Germinal center (tissue), 1 donor: ENCODE measurements at places on chromosomes 11 and 22.
A peak's percentile ranks its signal among the peaks of the same experiment; 100 is the strongest.

DNA sequence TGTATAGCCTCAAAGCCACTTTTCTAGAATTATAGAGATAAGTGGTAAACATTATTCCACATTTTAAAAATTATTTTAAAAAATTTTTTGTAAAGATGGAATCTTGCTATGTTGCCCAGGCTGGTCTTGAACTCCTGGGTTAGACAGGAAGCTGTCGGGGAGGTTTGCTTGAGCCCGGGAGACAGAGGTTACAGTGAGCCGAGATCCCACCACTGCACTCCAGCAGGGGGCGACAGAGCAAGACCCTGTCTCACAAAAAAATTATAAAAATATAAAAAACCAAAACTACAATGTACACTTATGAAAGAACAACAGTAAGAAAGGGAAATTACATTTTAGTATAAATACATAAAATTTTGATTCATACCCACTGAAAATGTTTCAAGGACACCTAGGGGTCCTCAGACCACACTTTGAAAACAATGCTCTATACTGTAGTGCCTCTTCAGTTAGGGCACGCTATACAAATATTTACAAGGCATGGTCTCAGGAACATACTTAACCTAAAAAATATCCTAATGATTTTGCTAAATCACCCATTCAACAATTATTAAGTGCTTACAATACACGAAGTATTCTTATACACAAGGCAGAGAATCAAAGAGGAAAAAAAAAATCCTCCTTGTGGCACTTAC lies 111.2 kb downstream of the MRTFA start:
- DNase-seq, result no peak

DNA sequence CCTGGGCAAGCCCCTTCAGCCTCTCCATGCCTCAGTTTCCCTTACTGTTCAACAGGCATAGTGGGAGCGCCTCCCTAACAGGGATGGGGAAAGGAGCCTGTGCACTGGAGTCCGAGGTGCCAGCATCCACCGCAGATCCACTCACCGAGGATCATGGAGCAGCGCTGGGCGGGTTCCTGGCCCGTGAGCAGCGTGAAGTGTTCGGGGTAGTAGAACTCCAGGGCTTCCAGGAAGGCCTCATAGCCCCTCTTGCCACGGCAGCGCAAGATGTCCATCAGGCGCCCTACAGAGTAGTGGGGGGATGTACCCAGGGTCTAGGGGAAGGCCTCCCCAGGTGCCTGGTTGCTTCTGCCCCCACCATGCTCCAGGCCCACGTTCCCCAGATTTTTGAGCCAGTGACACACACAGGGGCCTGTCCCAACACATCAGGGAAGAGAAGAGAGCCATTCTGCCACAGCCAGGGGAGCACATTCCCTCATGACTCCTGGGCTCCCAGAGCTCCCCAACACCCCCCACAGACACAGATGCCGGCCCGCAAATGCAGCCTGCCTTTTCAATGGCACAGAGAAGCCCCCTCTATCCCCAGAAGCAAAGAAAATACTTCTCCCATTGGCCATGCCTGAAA lies 1.3 kb downstream of the CARD10 start:
- no peak for DNase-seq

DNA sequence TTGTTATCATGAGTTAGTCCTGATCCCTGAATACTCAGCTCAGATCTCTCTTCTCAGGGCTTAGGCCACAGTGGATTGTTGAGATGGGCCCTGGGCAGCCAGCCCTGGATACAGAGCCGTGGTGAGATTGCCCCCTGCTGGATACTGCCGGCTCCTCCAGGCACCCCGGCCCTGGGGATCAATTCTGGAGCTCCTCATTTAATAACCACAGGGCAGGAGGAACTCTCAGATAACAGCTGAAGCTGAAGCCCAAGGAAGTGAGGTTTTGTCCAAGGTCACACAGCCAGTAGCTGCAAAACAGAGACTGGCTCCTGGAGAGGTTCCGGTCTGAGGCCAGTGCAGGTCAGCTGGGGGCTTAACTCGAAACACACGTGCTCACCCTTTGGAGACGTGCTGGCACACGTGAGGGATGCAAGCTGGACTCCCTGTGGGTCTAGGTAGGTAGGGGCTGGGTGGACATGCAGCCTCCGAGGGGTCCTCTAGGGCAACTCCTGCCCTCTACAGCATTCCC lies 16.0 kb downstream of the USH1C start:
- DNase-seq, result peak; percentile 75

DNA sequence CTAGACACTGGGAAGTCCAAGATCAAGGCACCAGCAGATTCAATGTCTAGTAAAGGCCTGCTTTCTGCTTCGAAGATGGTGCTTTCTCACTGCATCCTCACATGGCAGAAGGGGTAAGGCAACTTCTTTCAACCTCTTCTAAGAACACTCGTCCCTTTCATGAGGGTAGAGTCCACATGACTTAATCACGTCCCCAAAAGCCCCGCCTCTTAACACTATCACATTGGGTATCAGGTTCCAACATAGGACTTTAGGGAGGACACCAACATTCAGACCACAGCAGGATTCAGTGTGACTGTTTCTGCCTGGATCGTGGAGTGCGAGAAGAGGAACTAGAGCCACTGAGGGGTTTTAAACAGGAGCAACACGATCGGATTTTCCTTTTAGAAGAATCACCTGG lies 3.7 kb upstream of the TIRAP start:
- no peak for DNase-seq

DNA sequence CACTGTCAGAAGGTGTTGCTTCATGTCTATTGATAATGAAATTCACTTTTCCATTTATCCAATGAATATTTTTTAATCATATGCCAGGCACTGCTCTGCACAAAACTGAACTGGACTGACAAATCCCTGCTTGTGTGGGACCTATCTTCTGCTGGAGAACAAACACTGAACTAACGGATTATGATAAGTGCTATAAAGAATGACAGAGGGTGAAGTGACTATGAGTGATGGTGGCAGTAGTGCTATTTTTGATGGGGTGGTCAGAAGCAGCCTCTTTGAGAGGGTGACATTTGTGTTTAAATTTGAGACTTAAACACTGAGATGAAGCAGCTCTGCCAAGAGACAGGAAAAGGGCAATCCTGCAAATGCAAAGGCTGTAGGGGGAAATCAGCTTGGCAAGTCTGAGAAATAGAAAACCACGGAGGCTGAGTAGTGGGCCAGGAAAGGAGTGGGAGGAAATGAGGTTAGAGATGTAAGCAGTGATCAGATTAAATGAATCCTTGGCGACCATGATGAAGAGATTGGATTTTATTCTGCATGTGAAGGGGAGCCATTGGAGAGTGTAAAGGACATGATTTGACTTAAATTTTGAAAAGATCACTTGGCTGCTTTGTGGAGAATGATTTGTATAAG lies 6.0 kb downstream of the TBCEL start:
- no peak for DNase-seq

- no peak for DNase-seq
Observed at GRCh38 chr11:105588001-105588400, 21.9 kb upstream of the GRIA4 start.

DNA sequence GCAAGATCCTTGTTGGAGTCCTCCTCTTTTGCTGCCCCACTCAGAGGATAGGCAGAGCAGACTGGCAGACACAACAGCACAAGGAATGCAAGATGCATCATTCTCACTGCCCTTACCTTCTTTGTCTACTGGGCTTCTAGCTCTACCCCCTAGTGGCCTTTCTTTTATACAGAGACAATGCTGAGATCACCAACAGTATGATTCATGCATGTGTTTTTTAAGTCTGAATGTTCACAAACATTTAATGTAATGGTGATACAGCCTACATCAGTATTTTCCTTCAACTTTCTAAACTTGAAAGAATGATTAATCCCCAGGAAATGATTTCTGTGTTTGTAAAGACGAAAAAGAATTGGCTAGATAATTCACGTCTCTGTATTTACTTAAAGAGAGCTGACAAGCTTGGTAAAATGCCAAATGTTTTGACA lies at the start of gene MMP10:
Gene MMP10 (minus strand): TSS at position 138 of the 428 bp plus-strand sequence. CDS start 37 bp downstream, at position 101.
- peak; percentile 8 for DNase-seq
